Caco-2 (cell line): ENCODE measurements at places on chromosomes 1 and 21.

DNA sequence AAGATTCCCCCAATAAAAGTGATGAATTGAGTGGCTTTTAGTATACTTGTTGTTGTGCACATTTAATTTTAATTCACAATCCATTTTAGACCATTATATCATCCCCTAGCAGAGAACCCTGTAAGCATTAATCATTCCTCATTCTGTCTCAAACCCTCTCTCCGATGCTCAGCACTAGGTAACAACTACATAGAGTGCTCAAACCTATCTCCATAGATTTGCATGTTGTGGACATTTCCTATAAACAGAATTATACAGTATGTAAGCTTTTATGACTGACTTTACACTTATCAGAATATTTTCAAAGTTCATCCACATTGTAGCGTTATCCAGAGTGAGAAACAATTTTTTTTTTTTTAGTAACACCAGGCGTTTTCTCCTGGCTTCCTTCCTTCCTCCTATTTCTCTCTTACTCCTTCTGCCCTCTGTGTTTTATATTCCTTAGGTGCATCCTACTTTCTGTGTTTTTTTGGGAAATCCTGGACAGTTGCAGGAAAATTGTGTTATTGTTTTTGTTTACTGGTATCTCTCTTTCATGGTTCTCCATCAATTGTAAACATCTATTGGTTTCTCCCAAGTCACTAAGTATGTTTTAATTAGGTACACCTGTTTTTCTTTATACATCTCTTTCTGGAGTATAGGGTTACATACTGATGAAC, 1528.0 kb upstream of the TPTE start:
- H3K36me3 ChIP-seq = no peaks in the 10 kb centered on the region
- no peak overlapping the region for H3K27ac ChIP-seq
- no peaks in the 10 kb centered on the region for H3K4me1 ChIP-seq

- DNase-seq = peak; percentile 71
- H3K27me3 ChIP-seq = no peaks in the 10 kb centered on the region
- H3K36me3 ChIP-seq = no peaks in the 10 kb centered on the region
- H3K4me3 ChIP-seq = no peak overlapping the region
- peak overlapping the region; percentile 53 for H3K27ac ChIP-seq
Measured at GRCh38 chr1:40848530-40849189, 13.5 kb downstream of the CITED4 start.

GRCh38 chr1:150148837-150149270, 862 bp upstream of the PLEKHO1 start:
- peak overlapping the region; percentile 52 for H3K4me3 ChIP-seq
- H3K36me3 ChIP-seq = no peaks in the 10 kb centered on the region
- DNase-seq = no peak
- H3K27me3 ChIP-seq = peaks cover 2% of the 10 kb centered on the region

DNA sequence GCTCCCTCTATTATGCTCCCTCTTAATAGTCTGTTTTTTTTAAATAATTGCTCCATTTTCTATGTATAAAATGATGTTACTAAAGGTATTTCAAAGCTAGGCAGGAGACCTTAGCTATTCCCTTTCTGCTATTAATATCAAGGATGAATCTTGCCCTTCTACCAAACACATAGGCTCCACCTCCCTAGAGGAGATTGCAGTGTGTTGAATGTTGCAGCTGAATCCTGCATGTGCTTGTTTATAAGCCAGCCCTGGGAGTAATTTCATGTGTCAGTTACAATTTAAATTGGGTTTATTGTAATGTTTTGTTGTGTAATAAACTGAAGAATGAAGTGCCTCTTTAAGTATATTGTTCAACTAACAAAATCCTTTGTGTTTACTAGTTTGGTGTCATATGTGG, 66.0 kb downstream of the TMEM200B start:
- no peaks in the 10 kb centered on the region for H3K36me3 ChIP-seq
- no peak overlapping the region for H3K27ac ChIP-seq
- no peaks in the 10 kb centered on the region for H3K27me3 ChIP-seq

DNA sequence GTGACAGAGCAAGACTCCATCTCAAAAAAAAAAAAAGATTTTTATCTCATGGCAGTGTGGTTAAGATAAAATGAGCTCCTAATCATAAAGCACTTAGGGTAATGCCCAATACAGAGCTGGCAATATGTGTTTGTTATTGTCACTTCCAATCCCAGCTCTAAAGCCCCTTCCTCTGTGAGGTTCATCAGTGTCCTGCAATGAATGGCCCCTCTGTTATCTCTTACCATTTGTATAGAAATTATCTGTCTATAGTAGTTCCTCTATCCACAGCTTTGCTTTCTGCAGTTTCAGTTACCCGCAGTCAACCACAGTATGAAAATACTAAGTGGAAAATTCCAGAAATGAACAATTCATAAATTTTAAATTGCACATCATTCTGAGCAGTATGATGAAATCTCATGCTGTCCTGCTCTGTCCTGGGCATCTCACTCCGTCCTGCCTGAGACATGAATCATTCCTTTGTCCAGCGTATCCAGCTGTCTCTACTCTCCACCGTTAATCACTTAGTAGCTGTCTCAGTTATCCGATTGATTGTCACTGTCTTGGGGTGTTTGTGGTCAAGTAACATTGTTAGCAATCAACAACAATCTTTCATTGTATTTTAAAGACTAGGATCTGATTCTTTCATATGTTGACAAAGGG, 50.2 kb upstream of the DNAH14 start:
- no peaks in the 10 kb centered on the region for H3K27me3 ChIP-seq
- H3K36me3 ChIP-seq = no peaks in the 10 kb centered on the region; the same call in 1 of the 2 replicates
- no peak for DNase-seq
- H3K4me1 ChIP-seq = peaks cover 61% of the 10 kb centered on the region
- peak overlapping the region; percentile 91 for H3K27ac ChIP-seq

- H3K36me3 ChIP-seq = no peaks in the 10 kb centered on the region
- H3K4me1 ChIP-seq = no peaks in the 10 kb centered on the region
- H3K27ac ChIP-seq = no peak overlapping the region
- H3K27me3 ChIP-seq = no peaks in the 10 kb centered on the region
- no peak overlapping the region for H3K4me3 ChIP-seq
- no peak for DNase-seq
Measured at GRCh38 chr1:186214791-186215190, 160.3 kb downstream of the TPR start.

DNA sequence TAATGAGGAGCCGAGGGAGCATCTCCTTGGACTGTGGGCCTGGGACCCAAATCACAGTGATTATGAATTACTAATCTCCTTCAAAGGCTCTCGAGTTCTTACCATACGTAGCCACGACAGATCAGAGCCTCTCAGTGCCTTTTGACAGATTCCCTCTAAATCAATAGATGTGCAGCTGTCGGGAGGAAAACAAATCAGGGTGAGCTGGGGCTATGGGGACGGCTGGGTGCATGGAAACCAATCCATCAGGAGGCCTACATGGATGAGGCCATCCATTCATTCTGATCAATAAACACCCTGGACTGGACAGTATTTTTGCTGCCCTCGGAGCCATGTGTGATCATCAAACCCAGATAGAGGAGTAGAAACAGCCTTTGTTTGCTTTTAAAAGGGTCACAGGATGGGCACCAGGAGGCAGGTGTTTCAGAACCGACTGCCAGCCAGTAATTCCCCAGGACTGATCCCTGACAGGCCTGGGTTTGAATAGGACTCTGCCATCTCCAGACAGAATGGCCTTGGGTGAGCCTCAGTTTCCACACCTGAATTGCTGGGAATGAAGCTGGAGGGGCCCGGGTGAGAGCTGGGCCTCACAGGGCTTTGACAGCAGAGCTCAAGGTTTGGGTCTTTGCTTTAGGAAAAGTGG, 532.8 kb downstream of the MATN1 start:
- H3K36me3 ChIP-seq = no peaks in the 10 kb centered on the region
- H3K27ac ChIP-seq = no peak overlapping the region
- DNase-seq = no peak

GRCh38 chr1:59146651-59147358, 150.1 kb upstream of the FGGY start:
- H3K4me1 ChIP-seq = peaks cover 20% of the 10 kb centered on the region
- H3K4me3 ChIP-seq = peak overlapping the region; percentile 7; the same call in 1 of the 2 replicates
- no peaks in the 10 kb centered on the region for H3K36me3 ChIP-seq
- DNase-seq = peak; percentile 14
- no peak overlapping the region for H3K27ac ChIP-seq

DNA sequence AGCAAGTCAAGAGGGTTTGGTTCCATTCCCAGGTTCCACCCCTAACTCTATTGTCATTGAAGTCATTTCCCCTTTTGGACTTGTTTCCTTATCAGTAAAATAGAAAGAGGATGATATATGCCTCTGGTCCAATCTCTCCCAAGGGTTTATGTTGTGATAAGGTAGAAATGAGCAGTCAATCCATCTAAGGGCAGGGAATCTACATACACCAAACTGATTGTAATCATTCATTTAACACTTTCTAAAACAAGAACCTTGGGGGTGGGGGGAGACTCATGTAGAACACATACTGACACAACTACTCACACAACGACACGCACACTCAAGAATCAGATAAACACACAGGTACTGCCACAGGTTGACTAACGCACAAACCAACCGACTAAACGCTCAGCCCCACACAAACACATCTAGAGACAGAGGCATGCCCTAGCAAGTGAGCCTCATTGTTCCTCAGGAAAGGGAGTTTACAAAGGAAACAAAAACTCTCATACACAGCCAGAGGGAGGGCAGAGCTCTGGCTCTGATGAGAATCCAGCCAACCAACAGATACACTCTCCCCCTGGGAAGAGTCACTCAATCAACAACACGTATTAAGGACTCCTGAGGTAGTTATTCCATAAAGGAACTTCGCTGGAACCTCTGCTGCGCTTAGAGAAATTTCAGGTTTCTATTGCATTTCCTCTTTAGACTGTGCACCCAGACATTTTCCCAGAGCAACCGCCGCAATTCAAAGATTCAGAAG, 1.0 kb downstream of the F11R start:
- no peaks in the 10 kb centered on the region for H3K27me3 ChIP-seq
- peak overlapping the region; percentile 67 for H3K4me3 ChIP-seq
- no peaks in the 10 kb centered on the region; the same call in none of the 2 replicates for H3K36me3 ChIP-seq

DNA sequence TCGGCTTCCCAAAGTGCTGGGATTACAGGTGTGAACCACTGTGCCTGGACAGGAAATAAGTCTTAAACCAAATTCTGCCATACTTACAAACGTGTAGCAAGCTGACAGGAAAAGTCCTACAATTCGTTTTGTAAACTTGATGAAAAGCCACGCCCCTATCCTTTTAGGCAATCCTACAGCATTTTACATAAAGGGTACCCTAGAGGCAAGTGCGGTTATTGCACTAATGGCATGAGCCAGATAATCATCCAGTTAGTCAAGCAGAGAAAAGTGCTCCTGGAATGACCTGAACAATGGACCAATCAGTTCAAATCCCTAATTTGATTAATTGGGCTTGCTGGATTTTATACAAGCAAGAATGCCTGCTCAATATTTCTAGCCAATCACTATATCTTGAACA, 338.2 kb downstream of the KIF26B start:
- H3K4me3 ChIP-seq = no peak overlapping the region
- H3K36me3 ChIP-seq = no peaks in the 10 kb centered on the region

GRCh38 chr1:47931395-47931794, 65.8 kb downstream of the TRABD2B start:
- H3K4me1 ChIP-seq = no peaks in the 10 kb centered on the region
- H3K4me3 ChIP-seq = no peak overlapping the region
- no peaks in the 10 kb centered on the region for H3K27me3 ChIP-seq
- no peaks in the 10 kb centered on the region for H3K36me3 ChIP-seq
- H3K27ac ChIP-seq = no peak overlapping the region

DNA sequence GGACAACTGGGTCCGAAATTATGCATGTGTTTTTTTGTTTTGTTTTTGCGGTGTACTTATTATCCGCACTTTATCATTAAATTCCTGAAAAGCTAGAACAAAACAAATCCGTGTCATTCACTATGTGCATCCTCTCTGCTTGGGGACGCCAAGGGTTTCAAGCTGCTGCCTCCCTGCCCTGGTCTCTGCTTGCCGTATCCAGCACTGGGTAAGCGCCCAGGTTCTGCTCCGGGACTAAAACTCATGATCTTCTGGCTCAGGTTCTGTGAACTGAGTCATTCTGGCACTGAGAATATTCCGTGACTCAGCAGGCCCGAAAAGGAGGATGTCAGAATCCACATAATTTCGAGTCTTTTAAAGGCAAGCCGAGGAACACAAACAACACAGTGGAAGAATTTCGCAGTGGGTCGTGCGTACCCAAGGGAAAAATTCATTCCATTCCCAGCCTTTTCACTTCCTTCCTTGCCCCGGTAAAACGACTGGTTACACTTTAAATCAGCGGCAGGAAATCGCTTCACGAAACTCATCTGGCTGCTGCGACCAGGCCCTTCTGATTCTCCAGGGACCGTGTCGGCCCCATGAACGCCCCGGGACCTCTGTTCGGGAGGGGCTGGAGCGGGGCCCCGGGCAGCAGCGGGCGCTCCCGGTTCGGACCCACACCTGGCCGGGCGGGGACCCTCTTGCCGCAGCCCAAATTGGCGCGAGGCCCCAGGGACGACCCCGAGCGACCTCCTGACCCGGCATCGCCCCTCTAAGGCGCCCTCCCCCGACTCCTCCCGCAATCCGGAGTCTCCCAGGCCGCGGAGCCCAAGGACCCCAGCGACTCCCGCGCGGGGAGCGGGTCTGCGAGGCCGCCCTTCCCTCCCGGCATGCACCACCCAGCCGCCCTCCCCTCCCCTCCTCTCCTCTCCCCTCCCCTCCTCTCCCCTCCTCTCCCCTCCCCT, 746 bp upstream of the LAMC1 start:
- H3K36me3 ChIP-seq = no peaks in the 10 kb centered on the region
- H3K27ac ChIP-seq = peak overlapping the region; percentile 79
- no peaks in the 10 kb centered on the region for H3K27me3 ChIP-seq

DNA sequence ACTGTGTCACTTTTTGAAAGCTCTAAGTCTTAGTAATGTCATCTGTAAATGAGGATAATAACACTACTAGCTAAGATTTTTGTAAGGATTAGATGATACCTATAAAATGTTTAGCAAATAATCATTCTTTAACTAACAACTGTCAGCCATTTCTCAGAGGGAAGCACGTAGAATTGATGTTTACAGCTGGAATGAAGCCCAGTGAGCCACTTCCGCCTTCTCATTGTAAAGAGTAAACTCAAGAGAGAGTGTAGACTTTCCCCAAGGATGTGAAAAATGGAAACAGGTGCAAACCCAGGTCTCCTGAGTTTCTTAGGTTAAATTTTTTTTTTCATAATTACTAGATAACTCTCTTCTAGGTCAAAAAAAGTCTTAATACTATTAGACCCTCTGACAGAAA, 4.9 kb downstream of the GREM2 start:
- H3K27me3 ChIP-seq = no peaks in the 10 kb centered on the region; the same call in 1 of the 2 replicates
- H3K4me3 ChIP-seq = no peak overlapping the region
- no peak overlapping the region for H3K27ac ChIP-seq
- no peaks in the 10 kb centered on the region for H3K4me1 ChIP-seq
- no peak for DNase-seq

- no peaks in the 10 kb centered on the region for H3K27me3 ChIP-seq
- DNase-seq = no peak
- peaks cover 51% of the 10 kb centered on the region for H3K4me1 ChIP-seq
- no peaks in the 10 kb centered on the region for H3K36me3 ChIP-seq
- peak overlapping the region; percentile 69 for H3K27ac ChIP-seq
- H3K4me3 ChIP-seq = no peak overlapping the region
Measured at GRCh38 chr1:89911191-89911991, 83.5 kb upstream of the ZNF326 start.
